ENCODE measurements at places on chromosomes 4 and X.

GRCh38 chrX:117510453-117510852 is 606.2 kb downstream of the KLHL13 start:
- no peak for DNase-seq

GRCh38 chr4:113050371-113050755 is 910 bp downstream of the ANK2 start:
- DNase-seq = no peak

- no peak for DNase-seq
Measured at GRCh38 chr4:164012396-164013027, 518.0 kb downstream of the TMA16 start.

GRCh38 chr4:957231-957580 is 16.2 kb downstream of the DGKQ start:
- no peak for DNase-seq

- DNase-seq = no peak
Measured at GRCh38 chrX:40262157-40263013, 164.6 kb upstream of the BCOR start.

GRCh38 chr4:26812049-26812714 is 48.5 kb upstream of the STIM2 start:
- DNase-seq = no peak
